ENCODE measurements at places on chromosomes 1 and 21.

DNA sequence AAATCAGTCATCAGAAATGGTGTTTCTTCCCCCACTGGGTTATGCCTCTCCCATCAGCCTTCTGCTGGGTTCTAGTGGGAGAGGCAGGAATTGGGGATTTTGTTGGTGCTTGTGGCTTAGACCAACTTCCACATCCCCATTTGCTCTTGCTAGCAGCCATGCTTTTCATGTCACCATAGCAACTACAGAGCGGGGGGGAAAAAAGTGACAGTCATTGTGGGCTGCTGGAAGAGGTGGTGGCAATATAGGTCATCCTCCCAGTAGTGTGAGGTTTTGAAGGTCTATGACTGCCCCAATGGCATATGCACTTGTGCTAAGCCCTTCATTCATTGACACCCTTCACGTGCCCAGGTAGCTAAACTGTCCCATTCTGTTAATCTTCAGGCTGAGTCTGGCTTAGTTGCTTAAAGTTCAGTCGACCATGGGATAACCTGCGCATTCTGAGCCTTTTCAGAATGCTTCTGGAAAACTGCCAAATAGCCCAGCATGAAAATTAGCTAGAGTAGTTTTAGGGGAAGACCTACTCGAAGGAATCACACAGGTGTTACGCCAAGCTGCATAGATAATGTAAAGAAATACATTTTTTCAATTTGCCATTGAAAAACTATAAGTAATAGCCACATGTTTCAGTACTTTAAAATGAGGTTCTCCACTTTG is 53.7 kb upstream of the ZNF326 start:
- no peak for DNase-seq

- DNase-seq = no peak
Observed at GRCh38 chr1:213526306-213526705, 461.5 kb upstream of the PROX1 start.

GRCh38 chr21:15688809-15689208 is 41.0 kb upstream of the USP25 start:
- DNase-seq = no peak

- DNase-seq = peak; percentile 81
Observed at GRCh38 chr1:180632326-180633056, 669 bp downstream of the XPR1 start.

GRCh38 chr1:197284325-197284724 is 16.3 kb downstream of the CRB1 start:
- DNase-seq = no peak

DNA sequence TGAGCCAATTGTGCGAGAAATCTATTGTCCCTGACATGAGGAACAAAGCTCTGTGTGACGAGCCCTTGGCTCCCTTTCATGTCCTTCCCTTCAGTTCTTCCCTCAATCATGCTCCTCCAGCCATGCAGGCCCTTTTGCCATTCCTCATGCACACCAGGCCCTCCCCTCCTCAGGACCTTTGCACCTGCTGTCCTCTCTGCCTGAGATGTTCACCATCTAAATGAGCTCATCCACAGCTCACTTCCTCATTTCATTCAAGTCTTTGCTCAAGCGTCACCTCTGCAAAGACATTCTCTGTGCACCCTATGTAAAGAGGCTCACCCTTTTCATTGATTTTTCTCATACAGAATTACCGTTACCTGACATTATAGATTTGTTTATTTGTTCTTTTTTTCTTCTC is 43.7 kb downstream of the C8B start:
- DNase-seq = no peak

GRCh38 chr1:115099693-115100050 is 10.4 kb upstream of the TSPAN2 start:
- no peak for DNase-seq

DNA sequence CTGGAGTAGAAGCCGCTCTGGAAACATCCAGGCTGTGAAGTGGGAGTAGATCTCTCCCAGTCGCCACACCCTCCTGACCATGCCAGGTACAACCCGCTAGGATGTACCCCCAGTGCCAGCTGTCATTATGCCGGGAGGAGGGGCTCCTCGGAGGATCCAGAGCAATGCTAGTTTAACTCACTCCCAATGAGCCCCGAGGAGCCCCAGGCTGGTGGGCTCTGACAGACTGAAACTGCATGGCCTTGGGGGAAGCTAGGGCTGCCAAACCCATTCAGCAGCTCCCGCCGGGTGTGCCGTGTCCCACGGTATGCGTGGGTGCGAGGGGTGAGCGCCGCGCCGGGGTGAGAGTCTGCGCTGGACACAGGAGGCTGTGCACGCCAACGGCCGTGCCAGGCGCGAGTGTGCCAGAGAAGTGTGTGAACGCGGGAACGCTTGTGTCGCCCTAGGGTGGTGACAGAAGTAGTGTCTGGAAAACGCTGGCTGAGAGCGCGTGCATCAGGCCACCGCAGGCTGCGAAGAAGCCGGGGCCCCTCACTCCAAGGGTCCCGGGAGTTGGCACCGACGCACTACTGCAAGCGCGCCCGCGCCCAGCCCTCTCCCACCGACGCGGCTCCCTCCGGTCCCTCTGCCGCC is 177.1 kb upstream of the EDN2 start:
- DNase-seq = peak; percentile 46

GRCh38 chr1:175580841-175581240 is 162.6 kb downstream of the TNR start:
- no peak for DNase-seq

DNA sequence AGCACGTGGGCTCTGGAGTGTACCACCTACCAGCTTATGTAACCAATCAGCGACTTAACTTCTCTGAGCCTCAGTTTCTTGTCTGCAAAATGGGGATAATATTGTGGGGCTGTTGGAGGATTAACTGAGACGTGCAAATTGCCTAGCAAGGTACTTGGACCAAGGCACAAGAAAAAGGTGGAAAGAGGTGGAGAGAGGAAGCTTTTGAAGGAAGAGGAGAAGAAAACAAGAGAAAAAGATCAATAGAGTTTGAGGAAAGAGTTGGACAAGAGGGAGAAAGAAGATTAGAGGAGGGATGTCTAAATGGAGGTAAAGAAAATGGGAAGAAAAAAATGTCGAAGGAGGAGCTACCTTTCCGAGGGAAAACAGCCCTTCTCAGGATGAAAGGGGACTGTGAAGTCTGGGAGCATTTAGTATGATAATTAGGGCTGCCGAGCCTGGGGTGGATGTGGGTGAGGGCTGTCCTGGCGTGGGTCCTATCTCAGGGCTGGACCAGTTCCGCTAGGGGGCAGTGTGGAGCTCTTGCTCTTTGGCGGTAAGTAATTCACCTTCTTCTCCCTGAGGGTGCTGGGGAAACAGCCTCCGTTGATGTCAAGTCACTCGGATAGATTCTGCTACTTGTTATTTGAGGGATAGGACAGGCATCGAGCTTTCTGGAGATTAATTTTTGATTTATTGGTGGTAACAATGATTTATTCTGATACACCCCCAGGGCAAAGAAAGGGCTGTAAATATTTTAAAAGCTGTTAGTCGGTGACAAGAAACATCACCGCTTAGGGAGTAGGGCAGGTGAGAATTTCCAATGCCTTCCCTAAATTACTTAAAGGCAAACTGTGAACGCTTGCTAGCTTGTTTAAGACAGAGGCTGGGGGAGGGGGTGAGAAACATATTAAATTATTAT is 79.0 kb upstream of the NFASC start:
- DNase-seq = peak; percentile 70

DNA sequence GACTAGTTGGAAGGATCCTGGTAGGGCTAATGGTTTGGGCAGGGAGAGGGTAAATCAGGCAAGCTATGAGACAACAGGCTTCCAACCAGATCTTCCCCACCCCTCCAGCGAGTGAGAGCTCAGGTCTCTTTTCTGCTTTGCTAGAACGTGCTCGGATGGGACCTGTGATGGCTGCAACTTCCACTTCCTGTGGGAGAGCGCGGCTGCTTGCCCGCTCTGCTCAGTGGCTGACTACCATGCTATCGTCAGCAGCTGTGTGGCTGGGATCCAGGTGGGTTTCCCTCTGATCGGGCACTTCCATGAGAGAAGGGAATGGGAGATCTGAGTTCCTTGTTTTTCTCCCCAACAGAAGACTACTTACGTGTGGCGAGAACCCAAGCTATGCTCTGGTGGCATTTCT is 14.0 kb upstream of the SARS1 start:
- peak; percentile 45 for DNase-seq

- no peak for DNase-seq
Observed at GRCh38 chr1:47758341-47759250, 238.6 kb downstream of the TRABD2B start.

DNA sequence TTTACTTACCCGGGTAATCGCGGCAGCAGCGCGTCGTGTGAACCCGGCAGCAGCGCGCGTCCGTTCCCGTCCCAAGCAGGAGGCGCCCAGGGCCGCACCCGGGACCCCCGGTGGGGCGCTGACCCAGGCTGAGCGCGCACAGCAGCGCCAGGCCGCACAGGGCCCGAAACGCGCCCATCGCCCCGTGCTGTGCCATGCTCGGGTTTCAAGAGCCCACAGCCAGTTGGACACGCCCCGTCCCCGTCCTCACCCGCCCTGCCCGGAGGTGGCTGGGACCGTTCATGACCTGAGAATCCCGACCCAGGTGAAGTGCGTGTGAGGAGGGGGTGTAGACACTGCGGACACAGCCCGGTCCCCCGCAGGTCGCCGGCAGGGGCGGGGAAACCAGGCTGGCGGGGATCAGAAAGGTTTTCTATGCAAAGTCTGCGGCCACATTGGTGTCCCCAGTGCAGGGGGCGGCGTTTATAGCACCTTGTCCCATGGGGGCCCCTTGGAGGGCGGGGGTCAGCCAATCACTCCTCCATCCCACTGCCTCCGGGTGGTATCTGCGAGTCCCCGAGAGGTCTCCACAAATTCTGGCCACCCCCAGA is at the start of gene TNFRSF18:
Gene TNFRSF18 (minus strand): TSS at position 217 of the 590 bp plus-strand sequence. CDS start 21 bp downstream, at position 196.
- peak; percentile 32 for DNase-seq

- DNase-seq = no peak
Observed at GRCh38 chr1:180275726-180276125, 45.7 kb downstream of the LHX4 start.

DNA sequence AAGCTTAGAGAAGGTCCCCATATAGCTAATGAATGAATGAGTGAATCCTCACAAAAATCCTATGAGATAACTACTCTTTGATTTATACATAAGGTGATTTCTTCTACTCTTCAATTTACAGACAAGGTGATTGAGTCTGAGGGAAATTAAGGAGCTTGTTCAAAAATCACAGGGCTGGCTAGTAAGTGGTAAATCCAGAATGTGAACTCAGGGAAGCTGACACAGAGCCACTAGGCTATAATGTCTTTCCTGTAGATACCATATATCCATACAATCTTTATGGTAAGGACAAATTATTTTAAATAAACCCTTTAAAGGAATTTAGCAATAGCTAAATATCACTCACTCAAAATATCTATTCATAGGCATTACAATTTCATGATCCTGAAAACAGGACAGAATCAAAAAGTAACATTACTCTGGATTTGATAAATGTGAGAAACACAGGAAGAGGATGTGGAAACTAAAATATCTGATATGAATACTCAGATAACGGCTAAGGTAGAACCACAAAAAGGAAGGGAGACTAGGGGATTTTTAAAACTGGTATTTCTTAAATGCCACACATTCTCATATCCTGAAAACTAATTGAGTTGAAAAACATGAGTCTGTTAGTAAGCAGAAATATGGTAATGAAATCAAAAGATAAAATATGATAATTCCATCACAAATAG is 108.2 kb downstream of the NBPF12 start:
- DNase-seq = no peak

- peak; percentile 97 for DNase-seq
Observed at GRCh38 chr1:32716312-32717148, 14.0 kb upstream of the SYNC start.

- no peak for DNase-seq
Observed at GRCh38 chr1:115506924-115507589, 134.7 kb upstream of the VANGL1 start.

- no peak for DNase-seq
Observed at GRCh38 chr1:44808938-44809917, 905 bp downstream of the BTBD19 start.

DNA sequence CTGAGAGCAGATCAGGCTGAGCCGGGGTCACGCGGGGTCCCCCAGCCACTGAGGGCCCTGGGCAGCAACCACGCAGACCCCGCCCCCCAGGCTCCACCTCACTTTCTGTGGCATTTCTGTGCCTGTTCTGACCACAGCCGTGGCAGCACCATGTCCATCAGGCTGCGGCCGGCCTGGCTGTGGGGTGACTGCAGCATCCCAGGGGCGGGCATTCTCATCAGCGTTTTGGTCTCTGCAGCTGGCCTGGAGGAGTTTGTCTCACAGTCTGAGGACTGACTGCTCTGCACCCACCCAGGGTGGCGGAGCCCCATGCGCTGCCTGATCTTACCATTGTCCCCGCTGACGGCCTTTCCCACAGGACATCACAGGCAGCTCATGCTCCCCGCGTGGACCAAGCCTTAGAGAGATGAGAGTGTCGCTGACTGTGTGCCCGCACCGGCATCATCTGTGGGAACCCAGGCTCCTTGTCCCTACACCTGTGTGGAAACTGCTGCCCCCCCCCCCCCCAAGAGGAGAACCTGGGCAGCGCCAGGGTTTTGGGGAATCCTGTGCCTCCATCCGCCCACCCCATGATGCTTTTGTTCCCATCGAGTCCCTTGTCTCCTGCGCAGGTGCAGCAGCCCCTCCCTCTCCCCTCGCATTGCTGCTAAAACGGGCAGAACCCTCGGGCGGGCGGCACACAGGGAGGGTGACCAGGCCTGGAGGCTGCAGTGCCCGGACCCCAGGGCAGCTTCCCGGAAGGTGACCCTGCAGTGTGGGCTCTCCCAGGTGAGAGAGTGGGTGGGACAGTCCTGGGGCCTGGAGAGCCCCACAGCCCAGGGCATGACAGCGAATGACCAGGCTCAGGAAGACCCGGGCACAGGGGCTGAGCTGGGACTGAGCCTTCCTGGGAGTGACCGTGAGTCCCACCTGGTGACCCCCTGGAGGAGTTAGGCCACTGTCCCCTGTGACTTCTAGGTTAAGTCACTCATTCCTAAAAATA is 1.8 kb downstream of the KRTAP10-1 start:
- DNase-seq = no peak

- DNase-seq = no peak
Observed at GRCh38 chr1:183365676-183366075, 52.5 kb downstream of the NMNAT2 start.

- no peak for DNase-seq
Observed at GRCh38 chr21:15557925-15558324, 171.9 kb upstream of the USP25 start.

DNA sequence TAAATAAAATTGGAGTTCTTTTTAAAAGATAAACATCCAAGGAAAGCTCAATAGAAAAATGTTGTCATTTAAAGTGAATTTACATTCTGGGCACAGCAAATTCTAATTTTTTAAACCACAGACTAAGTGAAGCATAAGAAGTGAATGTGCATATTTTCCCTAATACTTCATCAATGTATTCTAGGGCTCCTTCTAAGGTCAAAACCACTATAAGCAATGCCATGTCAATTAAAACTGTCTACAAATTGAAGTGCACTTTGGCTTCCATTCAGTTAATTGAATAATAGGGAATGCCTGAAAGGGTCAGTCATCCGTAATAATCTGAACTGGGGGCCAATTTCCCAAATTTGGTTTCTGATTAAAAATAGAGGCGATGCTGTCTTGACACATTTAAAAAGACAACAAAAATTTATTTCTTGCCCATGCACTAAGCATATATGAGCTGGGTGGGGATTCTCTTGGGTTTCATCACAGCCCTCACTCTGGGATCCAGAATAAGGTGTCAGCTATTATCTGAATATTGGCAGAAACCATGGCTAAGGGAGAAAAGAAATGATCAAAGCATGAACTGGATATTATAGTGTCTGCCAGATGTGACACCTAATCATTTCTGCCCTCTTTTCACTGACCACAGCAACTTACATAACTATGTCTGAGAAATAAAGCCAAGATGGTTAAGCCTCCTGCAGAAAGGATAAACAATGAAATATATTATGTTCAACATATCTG is 660.6 kb upstream of the B3GALT2 start:
- DNase-seq = no peak

- DNase-seq = no peak
Observed at GRCh38 chr1:26300578-26301275, 5.7 kb downstream of the UBXN11 start.

- DNase-seq = no peak
Observed at GRCh38 chr1:14149431-14149830, 449.1 kb upstream of the KAZN start.

Data from right lobe of liver (tissue), 6 donors.